ENCODE measurements at places on chromosomes 2 and 18. TPM values are rescaled to one million over a fixed set of nuclear protein-coding genes. Genes with fewer than 3 reads are reported as not detected.
A peak's percentile ranks its signal among the peaks of the same experiment; 100 is the strongest.

GRCh38 chr2:145597006-145597405 lies 1077.1 kb upstream of the ZEB2 start:
- no peak overlapping the region for H3K27ac ChIP-seq
- H3K27me3 ChIP-seq = no peaks in the 10 kb centered on the region
- no peak for DNase-seq
- no peak overlapping the region for H3K4me3 ChIP-seq
- no peaks in the 10 kb centered on the region for H3K4me1 ChIP-seq

- DNase-seq = no peak
- H3K4me3 ChIP-seq = peak within 1 kb of the TSS; percentile 25
- peaks cover 16% of the 10 kb centered on the region for H3K4me1 ChIP-seq
- peak within 1 kb of the TSS; percentile 20 for H3K27ac ChIP-seq
Measured at GRCh38 chr2:110115291-110116032, at the start of gene MALL. TSS of gene MALL (minus strand) at chr2:110115822. CDS start at chr2:110115792, 30 bp downstream.

DNA sequence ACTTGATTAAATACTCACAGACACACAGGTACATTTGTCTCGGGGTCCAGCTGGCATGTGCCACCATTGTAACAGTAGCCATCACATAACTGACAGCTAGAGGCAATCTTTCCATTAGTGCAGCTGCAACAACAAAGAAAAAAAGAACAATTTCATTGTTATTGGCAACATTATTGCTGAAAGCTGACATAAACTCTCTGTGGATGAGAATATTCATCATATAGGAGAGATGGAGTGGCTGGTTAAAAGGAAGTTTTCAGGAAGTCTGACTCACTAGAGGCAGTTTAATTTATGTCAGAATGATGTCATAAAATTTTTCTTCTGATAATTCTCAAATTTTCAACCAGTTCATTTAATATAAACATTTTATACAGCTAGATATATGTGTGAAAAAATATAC lies 1490.0 kb upstream of the NXPH2 start:
- DNase-seq = peak; percentile 24
- no peaks in the 10 kb centered on the region for H3K4me1 ChIP-seq
- H3K27me3 ChIP-seq = no peaks in the 10 kb centered on the region
- H3K4me3 ChIP-seq = no peak overlapping the region
- no peak overlapping the region for H3K27ac ChIP-seq

DNA sequence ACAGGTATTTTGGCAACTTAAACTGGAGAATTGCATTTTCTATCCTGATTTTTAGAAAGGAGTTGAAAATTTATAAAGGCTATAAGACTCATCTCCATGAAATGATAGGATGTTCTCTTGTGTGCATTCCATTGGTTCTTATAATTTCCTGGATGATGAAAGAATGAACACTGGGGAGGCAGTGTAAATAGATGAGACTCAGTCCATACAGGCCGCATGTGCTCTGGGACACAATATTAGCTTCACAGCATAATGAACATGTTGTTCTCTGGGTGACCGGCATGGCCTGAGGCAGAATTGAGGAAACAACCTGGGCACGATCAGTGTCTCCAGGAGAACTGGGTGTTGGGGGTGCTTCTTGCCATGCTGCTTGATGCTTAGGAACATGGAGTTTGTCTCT lies 38.8 kb downstream of the AOX1 start:
- H3K27me3 ChIP-seq = no peaks in the 10 kb centered on the region
- H3K36me3 ChIP-seq = no peaks in the 10 kb centered on the region
- no peaks in the 10 kb centered on the region for H3K4me1 ChIP-seq
- no peak for DNase-seq
- no peak overlapping the region for H3K27ac ChIP-seq

- no peak overlapping the region for H3K27ac ChIP-seq
- H3K4me3 ChIP-seq = no peak overlapping the region
- H3K36me3 ChIP-seq = no peaks in the 10 kb centered on the region
- peaks cover 32% of the 10 kb centered on the region for H3K4me1 ChIP-seq
Measured at GRCh38 chr2:236172255-236173035, 4.3 kb upstream of the GBX2 start.

- peak overlapping the region; percentile 75 for H3K4me3 ChIP-seq
- H3K4me1 ChIP-seq = peaks cover 21% of the 10 kb centered on the region
- H3K36me3 ChIP-seq = no peaks in the 10 kb centered on the region
- peak; percentile 71 for DNase-seq
- H3K27me3 ChIP-seq = peaks cover 35% of the 10 kb centered on the region
Measured at GRCh38 chr2:45649462-45649857, 2.0 kb upstream of the PRKCE start.

DNA sequence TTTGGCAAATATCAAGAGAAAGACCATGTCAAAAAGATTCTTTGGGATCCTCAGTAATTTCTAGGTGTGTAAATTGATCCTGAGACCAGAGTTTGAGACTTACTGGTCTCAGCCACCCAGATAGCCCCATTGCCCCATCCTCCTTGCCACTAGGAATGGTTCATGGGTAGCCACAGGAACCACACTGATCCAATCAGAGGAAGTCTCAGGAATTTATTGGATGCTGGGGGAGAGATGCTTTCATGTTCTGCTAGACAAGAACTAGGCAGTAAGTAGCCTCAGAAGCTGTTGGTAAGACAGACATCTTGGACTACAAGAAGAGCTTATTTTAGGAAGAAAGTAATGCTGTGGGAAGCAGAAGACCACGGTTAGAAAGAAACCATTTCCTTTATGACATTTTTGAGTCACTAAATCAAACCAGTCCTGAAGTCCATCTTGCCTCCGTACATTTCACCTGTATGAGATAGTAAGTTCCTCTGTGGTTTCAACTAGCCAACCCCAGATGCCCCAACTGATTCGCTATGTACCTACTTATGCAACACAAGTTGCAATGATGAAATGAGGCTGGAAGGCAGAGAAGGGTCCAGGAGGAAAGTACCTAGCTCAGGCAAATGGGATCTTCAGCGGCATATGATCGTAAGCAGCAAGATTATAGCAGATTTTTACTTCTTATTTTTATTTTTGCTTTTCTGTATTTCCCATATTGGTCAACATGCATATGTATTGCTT lies 3.6 kb upstream of the ST3GAL5 start:
- DNase-seq = no peak
- peaks cover 36% of the 10 kb centered on the region for H3K4me1 ChIP-seq
- H3K27ac ChIP-seq = no peak overlapping the region
- no peaks in the 10 kb centered on the region for H3K36me3 ChIP-seq
- H3K4me3 ChIP-seq = no peak overlapping the region

DNA sequence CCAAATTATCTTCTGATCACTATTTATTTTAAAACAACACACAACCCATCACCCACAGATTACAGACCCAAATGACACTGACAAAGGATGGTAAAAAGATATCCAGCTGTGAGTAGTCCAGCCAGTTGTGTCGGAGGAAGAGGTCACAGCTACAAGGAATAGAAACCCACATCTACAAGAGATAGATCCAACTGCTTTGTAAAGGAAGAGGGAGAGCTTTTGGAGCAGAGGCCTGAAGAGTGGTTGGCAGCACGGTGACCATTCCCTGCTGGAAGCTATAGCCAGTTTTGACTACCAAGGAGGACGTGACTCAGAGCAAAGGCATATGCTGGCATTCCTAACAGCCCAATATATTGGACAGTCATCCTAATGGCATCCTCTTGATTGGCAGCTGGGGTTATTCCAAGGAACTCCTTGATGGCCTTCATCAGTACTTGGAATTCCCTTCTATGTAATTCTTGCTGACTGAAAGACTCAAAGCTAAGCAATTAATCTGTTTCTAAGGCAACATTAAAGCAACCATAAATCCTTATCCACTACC lies 17.1 kb downstream of the SLC8A1 start:
- H3K27me3 ChIP-seq = no peaks in the 10 kb centered on the region
- no peaks in the 10 kb centered on the region for H3K36me3 ChIP-seq
- DNase-seq = no peak
- H3K4me3 ChIP-seq = no peak overlapping the region
- no peak overlapping the region for H3K27ac ChIP-seq
- peaks cover 3% of the 10 kb centered on the region for H3K4me1 ChIP-seq

DNA sequence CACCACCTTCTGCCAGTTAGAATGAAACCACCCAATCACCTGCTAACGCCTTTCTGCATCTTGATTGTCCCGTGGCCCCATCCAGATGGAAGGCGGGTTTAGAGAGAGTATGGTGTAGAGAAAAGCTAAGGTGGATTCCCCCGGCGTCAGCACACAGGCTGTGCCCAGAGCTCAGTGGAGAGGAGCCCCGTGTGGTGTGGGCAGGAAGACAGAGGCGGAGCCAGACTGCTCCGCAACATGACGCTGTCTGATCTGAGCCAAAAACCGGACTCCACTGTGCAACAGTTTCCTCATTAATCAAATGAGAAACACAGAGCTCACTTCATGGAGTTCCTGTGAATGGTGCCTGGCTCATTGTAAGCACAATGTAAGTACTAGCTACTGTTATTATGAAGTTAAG lies 448.1 kb upstream of the SMIM21 start:
- H3K27me3 ChIP-seq = no peaks in the 10 kb centered on the region
- no peaks in the 10 kb centered on the region for H3K36me3 ChIP-seq
- no peak overlapping the region for H3K27ac ChIP-seq

FRZB gene
- total RNA-seq = 19.2 TPM

ARL6IP6 gene
- 17.2 TPM for total RNA-seq

LHCGR gene
- total RNA-seq = 0.44 TPM

DHRS9 gene
- total RNA-seq = 0.31 TPM

CERS6 gene
- 37.3 TPM for total RNA-seq

SERPINB13 gene
- not detected for total RNA-seq

C2orf80 gene
- not detected for total RNA-seq

ING5 gene
- total RNA-seq = 24.9 TPM

LRRTM4 gene
- 2.3 TPM for total RNA-seq

KYNU gene
- total RNA-seq = 0.84 TPM
